Hypothalamus (tissue), 51 donors: ENCODE measurements at places on chromosomes 1 and 21.

GRCh38 chr21:46397993-46398392 is 60.7 kb upstream of the DIP2A start:
- DNase-seq = no peak

GRCh38 chr1:44851308-44851707 is 8.3 kb upstream of the PTCH2 start:
- DNase-seq = no peak

DNA sequence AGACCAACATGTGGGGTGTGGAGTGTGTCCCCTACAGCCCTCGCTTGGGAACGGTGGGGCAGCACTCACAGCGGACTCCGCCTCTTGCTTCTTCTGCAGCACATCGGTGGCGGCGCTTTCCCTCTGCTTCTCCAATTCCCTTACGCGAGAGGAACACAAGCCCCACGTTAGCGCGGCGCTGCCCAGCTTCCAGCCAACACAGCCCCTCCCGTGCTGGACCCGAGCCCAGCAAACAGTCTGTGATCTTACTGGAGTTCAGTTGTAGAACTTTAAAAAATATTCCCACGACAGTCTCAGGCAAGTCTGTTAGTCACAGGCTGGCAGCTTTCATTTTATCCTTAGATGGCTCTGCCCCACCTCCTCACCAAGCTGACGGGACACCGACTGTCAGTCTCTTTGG is 13.6 kb downstream of the THAP3 start:
- DNase-seq = peak; percentile 55

GRCh38 chr1:204251926-204252689 is 38.3 kb upstream of the GOLT1A start:
- DNase-seq = no peak

DNA sequence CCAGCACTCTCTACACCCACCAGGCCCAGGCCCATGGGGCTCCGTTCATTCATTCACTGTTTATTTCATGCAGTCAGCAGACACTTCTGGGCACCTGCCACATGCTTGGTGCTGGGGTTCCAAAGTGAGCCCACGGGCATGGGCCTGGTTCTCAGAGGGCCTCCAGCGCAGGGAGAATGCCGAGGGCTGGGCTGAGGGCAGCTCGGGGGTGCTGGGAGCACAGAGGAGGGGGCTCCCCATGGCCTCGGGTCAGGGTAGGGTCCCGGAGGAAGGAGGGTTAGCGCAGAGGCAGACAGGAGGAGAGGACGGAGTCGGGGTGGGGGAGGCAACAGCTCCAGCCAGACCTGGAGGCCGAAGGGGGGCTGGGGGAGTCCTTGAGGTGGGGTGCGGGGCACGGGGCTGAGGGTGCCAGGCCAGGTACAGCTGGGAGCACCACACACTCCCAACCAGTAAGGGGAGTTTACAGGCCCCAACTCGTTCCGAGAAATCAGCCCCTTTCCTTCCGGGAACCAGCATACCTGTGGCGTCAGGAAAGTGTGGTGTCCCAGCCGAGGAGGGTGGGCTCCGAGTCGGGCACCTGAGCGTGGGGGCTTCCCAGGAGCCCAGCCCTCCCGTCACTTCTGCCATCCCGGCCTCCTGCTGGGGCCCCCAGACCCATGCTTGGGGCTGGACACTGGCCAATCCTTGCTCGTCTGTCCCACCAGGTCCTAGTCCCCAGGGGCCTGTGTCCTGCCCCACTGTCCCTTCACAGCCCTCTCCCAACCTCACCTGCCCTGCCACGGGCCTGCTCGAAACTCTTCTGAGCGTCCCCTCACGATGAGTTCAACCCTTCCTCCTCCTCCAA is 10.8 kb downstream of the ARHGEF16 start:
- no peak for DNase-seq

DNA sequence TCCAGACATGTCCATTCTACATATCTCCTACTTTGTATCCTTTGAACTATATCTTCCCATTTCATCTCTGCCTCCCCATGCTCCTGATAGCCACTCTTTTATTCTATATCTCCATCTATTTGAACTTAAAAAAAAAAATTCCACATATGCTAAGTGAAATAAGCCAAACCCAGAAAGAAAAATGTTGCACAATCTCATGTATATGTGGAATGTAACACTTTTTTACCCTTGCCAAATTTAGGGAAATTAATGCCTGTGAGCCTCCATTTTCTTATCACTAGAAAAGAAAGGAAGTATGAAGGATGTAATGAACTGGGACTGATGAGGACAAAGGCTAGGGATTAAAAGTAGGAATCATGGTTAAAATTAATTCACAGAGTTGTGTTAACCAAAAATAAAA is 53.5 kb downstream of the RGS13 start:
- no peak for DNase-seq

DNA sequence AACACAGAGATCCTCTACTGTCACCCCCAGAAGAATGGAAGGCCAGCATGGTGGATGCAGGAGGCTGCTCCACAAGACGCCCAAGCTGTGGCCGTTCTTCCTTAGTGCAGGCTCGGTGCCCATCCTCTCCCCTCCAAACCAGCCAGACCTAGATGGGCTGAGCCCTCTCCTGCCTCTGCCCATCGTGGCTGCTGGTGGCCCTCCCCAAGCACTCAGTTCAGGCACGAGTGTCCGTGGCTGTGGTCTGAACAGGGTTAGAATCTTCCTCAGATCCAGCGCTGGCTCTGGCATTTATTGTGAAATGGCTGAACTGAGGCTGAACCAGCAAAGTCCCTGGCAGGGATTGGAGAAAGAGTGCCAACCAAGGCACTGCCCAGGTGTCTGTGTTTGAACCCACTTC is 59.5 kb downstream of the TRIM11 start:
- DNase-seq = no peak

DNA sequence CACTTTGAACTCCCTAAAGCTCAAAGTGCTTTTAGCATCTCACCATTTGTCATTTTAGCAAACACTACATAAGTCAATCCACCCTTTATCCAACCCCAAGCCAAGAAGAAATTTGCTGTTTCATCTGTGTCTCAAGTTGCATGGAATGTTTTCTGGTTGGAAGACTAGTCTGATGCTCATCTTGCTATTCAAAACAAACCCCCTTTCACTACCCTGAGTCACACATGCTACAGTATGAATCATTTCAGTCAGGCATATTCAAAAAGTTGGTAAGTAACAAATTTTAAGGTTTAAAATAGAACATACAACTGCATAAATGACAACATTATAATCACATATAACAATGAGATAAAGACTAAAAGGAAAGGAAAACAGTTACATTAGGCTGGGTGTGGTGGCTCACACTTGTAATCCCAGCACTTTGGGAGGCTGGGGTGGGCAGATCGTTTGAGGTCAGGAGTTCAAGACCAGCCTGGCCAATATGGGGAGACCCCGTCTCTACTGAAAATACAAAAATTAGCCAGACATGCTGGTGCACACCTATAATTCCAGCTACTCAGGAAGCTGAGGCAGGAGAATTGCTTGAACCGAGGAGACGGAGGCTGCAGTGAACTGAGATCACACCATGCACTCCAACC is 38.7 kb downstream of the DSTYK start:
- no peak for DNase-seq

- DNase-seq = no peak
Observed at GRCh38 chr1:163912170-163912884, 590.6 kb downstream of the NUF2 start.

DNA sequence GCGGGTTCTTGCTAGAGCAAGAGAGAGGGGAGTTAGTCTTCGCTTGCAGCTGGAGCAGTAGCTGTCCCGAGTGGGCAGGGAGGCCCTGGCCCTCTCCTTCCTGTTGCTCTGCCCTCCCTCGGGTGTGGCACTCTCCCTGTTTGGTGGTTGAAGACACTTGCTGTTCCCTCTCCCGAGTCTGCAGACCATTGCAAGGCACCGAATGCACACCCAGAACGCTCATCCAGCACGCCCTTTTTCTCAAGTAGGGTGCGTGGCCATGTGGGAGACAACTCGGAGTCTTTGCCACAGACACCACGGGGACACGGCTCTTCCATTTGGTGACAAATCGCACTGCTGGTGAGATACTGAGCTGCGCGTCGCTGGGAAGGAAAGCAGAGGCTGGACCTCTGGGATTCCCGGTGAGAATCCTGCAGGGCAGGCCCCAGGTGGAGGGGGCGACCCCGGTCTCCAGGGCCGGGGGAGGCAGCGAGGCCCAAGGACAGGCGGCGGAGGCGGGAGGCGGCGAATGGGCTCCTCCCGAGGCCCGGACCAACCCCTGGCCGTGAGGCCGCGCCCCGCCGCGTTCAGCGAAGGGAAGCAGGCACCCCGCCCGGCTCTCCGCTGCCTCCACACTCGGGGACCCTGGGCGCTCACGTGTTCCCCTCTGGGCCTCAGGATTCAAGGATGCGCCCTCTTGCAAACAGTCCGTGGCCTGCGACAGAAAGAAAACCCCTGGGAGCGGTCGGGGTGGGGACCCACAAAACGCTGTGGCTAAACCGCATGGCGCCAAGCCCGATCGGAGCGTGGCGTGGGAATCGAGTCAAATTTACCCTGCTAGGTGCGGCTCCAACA is 10.4 kb upstream of the TMEM200B start:
- no peak for DNase-seq

DNA sequence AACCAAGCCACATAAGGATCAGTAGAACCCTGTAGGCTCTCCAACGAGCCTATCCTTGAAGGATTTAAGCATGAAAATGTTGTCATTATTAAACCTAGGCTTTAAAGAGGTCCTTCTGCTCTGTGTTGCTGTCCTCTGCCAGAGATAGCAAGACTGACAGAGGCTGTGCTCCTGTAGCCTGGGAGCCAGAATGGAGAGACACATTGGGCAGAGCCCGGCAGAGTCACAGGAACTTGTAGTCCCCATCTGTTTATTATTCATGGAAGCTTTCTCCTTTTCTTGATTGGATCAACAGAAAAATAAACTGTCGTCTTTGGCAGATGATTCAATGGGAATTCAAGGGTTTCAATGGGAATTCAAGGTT is 19.2 kb upstream of the SLAMF1 start:
- DNase-seq = no peak

- DNase-seq = no peak
Observed at GRCh38 chr1:84833194-84833593, 59.8 kb downstream of the LPAR3 start.
